GM23338 (cell line): ENCODE measurements at places on chromosomes 2 and 18. TPM values are rescaled to one million over a fixed set of nuclear protein-coding genes. Genes with fewer than 3 reads are reported as not detected.

ZEB2 gene
- 0.08 TPM in 1 of 2 replicates, not detected in the other for total RNA-seq

PDE11A gene
- total RNA-seq = 0.73 and 1.7 TPM in 2 replicates

ITM2C gene
- 314 and 367 TPM in 2 replicates for total RNA-seq

DNA sequence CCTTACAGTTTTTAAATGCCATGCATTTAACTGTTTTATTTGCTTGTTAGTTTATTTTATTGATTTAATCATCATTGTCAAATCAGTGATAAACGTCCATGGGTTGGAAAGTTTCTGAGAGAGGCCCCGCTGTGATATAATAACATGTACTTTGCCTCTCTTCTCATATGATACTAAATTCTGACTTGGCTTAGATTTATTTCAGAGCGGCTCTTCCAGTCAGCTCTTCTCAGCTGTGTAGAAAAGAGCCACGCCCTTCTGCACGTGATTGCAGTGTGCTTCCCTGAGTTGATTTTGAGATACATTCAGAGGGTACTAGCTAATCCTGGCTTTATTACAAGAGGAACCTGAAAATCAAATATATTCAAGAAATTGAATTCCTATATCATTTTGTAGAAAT, 218.6 kb downstream of the KCNE4 start:
- no peak for DNase-seq
- no peak overlapping the region for H3K4me3 ChIP-seq
- no peaks in the 10 kb centered on the region for H3K36me3 ChIP-seq
- H3K27ac ChIP-seq = no peak overlapping the region
- H3K27me3 ChIP-seq = no peaks in the 10 kb centered on the region
- no peaks in the 10 kb centered on the region for H3K4me1 ChIP-seq

GRCh38 chr2:179455824-179456223, 191.2 kb upstream of the SESTD1 start:
- no peaks in the 10 kb centered on the region for H3K4me1 ChIP-seq
- no peak for DNase-seq
- no peaks in the 10 kb centered on the region for H3K27me3 ChIP-seq
- no peak overlapping the region for H3K27ac ChIP-seq
- H3K4me3 ChIP-seq = no peak overlapping the region

NT5DC4 gene
- total RNA-seq = not detected in 2 replicates

GRCh38 chr2:205607146-205607545, 75.2 kb upstream of the NRP2 start:
- no peak overlapping the region for H3K27ac ChIP-seq
- no peaks in the 10 kb centered on the region for H3K36me3 ChIP-seq
- no peak for DNase-seq
- peaks cover 8% of the 10 kb centered on the region; the same call in 1 of the 2 replicates for H3K4me1 ChIP-seq
- H3K4me3 ChIP-seq = no peak overlapping the region

SERPINB2 gene
- total RNA-seq = not detected in 2 replicates

ARHGAP28 gene
- total RNA-seq = 9.6 and 12.2 TPM in 2 replicates

DNA sequence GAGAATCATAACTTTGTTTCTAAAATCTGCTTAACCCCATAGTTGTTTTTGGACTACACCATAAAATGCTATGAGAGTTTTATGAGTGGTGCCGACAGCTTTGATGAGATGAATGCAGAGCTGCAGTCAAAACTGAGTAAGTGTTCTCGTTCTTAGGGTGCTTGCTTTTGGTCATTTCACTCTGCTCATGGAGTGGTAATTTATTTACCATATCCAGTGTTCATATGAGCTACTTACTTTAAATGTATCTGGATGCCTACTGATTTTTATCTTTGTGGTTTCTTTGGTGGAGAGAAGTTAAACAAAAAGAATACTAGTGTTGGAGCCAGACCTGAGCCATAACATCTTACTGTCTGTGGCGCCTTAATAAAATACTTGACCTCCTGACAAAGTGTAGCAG, 16.4 kb downstream of the NDC80 start:
- no peak overlapping the region for H3K27ac ChIP-seq
- DNase-seq = no peak
- peaks cover 58% of the 10 kb centered on the region for H3K36me3 ChIP-seq
- H3K27me3 ChIP-seq = no peaks in the 10 kb centered on the region
- H3K4me3 ChIP-seq = no peak overlapping the region

ALLC gene
- total RNA-seq = not detected in 2 replicates

MC4R gene
- total RNA-seq = not detected in 2 replicates

CDH2 gene
- 36.9 and 42.6 TPM in 2 replicates for total RNA-seq

DNA sequence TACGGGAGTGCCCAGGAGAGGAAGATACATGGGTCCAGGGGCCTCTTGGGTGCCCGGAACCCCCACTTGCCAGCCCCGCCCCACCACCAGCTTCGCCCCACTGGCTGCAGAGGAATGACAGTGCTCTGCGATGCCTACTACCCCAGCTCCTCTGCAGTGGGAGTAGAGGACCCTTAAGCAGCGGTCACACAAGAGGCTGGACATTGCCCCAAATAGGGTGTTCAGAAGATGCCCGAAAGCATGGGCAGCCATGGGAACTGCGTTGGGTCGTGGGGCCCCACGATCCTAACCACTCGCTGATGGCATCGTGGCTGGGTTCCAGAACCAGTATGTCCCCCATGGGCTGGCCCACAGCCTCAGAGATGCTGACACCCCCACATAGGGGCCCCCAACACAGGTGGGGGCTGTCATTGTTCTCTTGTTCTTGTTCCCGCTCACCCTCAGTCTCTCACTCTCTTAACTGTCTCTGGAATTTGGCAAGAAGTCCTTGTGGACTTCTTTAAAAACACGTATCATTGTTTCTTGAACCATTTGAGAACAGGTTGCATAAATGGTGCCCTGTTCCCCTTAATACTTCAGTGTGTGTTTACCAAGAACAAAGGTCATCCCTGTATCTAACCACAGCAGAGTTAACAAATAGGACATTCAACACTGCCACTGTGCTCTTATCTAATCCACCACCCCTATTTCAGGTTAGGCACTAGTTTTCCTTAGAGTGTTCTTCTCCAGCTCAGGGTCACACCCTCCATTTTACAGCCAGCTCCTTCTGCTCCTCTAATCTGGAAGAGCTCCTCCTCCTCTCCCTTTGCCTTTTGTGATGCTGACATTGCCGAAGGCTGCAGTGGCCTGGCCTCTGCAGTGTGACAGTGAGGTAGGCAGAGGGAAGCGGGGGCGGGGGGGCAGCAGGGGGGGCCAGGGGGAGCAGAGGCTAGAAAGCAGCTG, 76.3 kb downstream of the STPG4 start:
- peaks cover 22% of the 10 kb centered on the region for H3K4me1 ChIP-seq
- DNase-seq = no peak
- no peaks in the 10 kb centered on the region for H3K36me3 ChIP-seq
- H3K27ac ChIP-seq = no peak overlapping the region

GRCh38 chr2:107349329-107349728, 463.4 kb upstream of the ST6GAL2 start:
- H3K4me3 ChIP-seq = no peak overlapping the region
- H3K27me3 ChIP-seq = no peaks in the 10 kb centered on the region
- H3K36me3 ChIP-seq = no peaks in the 10 kb centered on the region
- H3K4me1 ChIP-seq = no peaks in the 10 kb centered on the region

- H3K4me3 ChIP-seq = peak overlapping the region; percentile 76
- peaks cover 21% of the 10 kb centered on the region for H3K4me1 ChIP-seq
- H3K27me3 ChIP-seq = no peaks in the 10 kb centered on the region
- H3K36me3 ChIP-seq = no peaks in the 10 kb centered on the region
- DNase-seq = no peak
Observed at GRCh38 chr2:18560797-18561085, 288 bp upstream of the RDH14 start.

DNA sequence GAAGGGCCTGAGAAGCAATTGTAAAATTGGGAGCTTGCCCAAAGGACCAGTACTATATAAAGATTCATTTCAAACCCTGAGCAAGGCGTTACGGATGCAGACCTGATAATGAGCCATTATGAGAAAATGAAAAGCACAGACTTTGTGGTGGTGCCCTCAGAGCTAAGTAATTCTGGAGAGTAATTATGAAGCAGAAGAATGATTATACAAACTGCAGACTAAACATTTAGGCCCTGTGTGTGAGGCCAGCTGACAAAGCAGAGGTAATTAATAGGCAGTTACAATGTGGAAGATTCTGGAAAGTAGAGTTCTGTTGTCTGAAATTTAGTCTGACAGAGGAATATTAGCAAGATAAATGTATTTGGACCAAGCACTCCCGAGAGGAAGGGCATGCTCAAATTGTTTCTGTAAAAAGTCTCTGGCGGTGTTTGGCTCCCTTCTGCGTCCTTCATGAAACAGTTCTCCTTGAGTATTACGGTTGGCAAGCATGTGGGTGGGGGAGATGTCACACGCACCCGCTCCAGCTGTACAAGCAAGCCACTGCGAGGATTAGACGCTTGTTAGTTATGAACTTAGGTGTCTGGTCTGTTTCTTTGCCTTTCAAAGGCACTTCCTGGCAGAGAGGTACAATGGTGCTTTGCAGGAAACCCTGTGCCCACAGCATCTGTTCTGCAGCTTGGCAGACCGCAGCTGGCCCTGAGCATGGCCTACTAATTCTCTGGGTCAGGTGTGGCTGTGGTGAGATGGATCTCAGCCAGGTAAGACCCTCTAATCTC, 45.5 kb downstream of the CDC42EP3 start:
- H3K4me3 ChIP-seq = no peak overlapping the region
- DNase-seq = no peak
- H3K4me1 ChIP-seq = no peaks in the 10 kb centered on the region

DNA sequence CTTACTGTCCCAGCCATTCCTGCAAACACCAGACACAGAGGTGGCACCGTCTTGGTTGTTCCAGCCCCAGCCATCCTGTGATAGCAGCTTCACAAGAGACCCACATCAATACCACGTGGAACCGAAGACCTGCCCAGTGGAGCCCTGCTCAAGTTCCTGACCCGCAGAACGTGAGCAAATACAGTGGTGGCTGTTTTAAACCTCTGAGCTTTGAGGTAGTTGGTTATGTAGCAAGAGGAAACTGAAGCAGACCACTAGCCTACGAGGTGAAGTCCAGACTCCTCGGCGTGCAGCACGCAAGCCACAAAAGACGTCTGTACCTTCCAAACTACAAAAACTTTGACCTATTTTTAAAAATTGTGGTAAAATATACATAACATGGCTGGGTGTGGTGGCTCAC, 96.1 kb upstream of the ODC1 start:
- H3K27me3 ChIP-seq = no peaks in the 10 kb centered on the region
- H3K27ac ChIP-seq = no peak overlapping the region
- no peaks in the 10 kb centered on the region for H3K36me3 ChIP-seq
- peaks cover 13% of the 10 kb centered on the region for H3K4me1 ChIP-seq
- no peak overlapping the region for H3K4me3 ChIP-seq

- no peak overlapping the region for H3K27ac ChIP-seq
- 0 out of 2 replicates have a peak, but pooled peaks cover 3% of the 10 kb centered on the region for H3K36me3 ChIP-seq
- H3K4me1 ChIP-seq = peaks cover 51% of the 10 kb centered on the region
- H3K4me3 ChIP-seq = no peak overlapping the region
Observed at GRCh38 chr18:8943900-8944870, 158.3 kb upstream of the NDUFV2 start.

DNA sequence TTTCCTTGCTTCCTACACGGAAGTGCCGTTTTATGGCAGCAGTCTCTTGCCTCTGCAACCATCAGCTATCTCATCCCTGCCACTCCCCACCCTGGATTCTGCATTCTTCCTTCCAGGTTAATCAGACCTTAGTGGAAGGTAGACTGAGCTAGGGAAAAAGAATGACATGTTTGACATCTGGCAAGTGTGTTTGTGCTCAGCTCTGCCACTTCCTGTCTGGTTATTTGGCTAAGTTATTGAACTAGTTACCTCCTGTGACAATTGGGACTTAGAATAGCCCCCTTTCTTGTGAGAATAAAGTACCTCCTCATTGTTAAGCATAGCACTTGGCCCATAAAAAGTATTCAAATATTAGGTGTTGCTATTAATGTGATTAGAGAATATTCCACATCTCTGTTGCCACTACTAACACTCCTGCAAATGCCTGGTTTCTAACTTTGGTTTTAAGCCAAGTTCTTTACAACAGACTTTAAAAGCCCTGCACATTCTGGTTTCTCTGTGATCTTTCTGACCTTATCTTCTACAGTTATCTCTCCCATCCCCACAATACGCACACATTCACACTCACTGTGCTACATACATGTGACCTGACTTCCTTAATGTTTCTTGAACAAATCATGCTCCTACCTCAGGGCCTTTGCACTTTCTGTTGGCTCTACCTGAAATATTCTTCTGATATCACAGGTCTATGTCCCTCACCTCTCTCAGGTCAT, 10.8 kb upstream of the MAPRE2 start:
- no peaks in the 10 kb centered on the region for H3K36me3 ChIP-seq
- H3K4me3 ChIP-seq = no peak overlapping the region
- DNase-seq = no peak
- no peaks in the 10 kb centered on the region for H3K4me1 ChIP-seq
- H3K27me3 ChIP-seq = no peaks in the 10 kb centered on the region

DNA sequence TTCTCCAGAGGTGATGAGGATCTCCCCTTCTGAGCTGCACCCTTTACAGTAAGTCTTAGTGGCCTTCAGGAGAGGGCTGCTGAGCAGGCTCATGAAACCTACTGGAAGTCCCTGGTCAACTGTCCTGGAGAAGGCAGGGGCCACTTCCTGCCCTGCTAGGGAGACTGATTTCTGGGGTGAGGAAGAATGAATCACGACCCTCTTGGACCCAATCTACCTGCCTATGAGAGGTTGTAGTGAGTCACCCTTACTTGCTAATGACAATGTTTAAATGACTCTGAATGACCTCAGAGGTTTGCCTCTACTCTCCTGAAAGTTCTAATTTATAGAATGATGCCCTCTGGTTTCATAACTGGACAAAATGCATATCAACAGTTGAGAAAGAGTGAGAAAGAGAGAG, 79.4 kb upstream of the FAM136A start:
- no peaks in the 10 kb centered on the region for H3K36me3 ChIP-seq
- H3K27me3 ChIP-seq = no peaks in the 10 kb centered on the region; the same call in 1 of the 2 replicates
- no peaks in the 10 kb centered on the region for H3K4me1 ChIP-seq
- H3K4me3 ChIP-seq = no peak overlapping the region

- H3K4me3 ChIP-seq = no peak overlapping the region
- H3K36me3 ChIP-seq = no peaks in the 10 kb centered on the region
- DNase-seq = no peak
- no peaks in the 10 kb centered on the region for H3K27me3 ChIP-seq
- peaks cover 26% of the 10 kb centered on the region for H3K4me1 ChIP-seq
Observed at GRCh38 chr18:3528231-3528630, 78.3 kb downstream of the TGIF1 start.
